ENCODE measurements at places on chromosomes 3 and 15.

DNA sequence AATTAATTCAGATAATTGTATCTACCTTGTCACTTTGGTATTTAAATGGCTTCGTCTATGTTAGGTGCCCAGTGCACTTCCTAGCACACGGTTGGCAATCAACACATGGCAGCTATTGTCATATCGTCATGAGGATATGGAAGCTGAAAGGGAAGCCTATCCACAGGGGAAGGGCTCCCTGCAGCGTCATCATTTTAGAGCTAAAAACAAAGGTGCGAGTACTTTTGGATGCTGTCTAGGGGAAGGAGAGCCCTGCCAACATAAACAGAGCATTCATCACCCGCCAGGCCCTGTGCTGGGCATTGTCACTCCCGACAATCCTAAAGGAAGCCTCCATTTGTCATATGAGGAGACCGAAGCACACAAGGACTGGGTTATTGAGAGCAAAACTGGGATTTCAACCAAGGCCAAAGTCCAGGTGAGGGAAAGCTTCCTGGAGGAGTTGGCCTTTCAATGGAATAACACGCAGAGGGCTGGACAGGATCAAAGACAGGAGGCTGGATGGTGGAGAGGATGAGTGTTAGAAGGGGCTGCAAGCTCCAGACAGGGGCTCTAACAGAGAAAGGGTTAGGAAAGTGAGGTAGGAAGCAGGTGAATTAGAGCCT, 8.0 kb upstream of the PARL start:
- DNase-seq = no peak

DNA sequence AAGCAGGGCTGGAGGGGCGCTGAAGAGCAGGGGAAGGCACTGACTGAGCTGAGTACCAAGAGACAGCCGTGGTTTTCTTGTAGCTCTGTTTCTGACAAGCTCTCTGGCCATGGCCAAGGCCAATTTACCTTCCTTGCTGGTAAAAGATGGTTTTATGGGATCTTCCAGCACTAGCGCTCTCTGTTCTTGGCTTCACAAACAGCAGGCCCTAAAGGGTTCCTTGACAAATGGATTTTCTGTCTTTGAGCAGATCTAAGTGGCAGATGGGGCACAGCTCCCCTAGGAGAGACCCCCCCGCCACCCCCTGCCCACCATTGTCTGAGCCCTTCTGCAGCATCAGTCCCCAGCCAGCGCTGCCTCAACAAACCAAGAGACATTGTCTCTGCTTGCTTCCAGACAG, 66.6 kb downstream of the GAP43 start:
- DNase-seq = no peak

GRCh38 chr3:29281344-29282241, 722 bp downstream of the RBMS3 start:
- DNase-seq = no peak

- DNase-seq = no peak
Measured at GRCh38 chr3:140270329-140270728, 335.3 kb downstream of the CLSTN2 start.

DNA sequence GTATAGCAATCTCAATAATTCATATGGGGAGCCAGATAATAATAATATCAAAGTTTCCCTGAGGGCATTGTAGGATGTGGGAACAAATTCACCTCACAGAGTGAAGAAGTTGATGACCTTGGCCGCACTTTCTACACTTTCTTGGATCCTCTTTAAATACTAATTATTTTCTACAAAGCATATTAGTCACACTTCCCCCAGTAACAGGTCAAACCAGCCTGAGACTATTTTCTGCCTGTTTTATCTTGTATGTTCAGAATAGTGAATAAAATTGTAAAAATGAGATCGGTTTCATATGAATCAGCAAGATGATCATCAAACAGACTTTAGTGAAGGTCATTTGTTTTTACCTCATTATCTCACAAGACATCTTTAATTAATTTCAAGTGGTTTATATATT, 2.3 kb upstream of the OR5K3 start:
- no peak for DNase-seq

GRCh38 chr15:45583731-45584639, 3.2 kb upstream of the BLOC1S6 start:
- no peak for DNase-seq

DNA sequence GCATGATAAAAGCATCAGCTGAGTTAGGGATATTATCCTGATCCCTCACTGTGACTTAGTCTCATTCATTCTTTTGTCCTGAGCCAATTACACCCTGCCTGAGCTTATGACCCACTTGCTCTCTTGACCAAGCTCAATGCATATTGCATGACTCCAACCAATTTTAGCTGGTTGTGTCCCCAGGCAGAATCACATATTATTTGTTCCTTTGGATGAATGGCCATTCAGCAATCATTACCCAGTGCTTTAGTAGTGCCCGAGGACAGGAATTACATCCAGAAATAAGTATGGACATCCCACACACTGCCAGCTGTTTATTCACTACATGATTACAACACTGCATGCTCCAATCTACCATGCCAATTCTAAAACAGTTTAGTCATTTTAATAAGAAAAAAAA, 322.5 kb downstream of the ZBBX start:
- DNase-seq = peak; percentile 41

- no peak for DNase-seq
Measured at GRCh38 chr15:76108021-76108723, 48.4 kb downstream of the TMEM266 start.

DNA sequence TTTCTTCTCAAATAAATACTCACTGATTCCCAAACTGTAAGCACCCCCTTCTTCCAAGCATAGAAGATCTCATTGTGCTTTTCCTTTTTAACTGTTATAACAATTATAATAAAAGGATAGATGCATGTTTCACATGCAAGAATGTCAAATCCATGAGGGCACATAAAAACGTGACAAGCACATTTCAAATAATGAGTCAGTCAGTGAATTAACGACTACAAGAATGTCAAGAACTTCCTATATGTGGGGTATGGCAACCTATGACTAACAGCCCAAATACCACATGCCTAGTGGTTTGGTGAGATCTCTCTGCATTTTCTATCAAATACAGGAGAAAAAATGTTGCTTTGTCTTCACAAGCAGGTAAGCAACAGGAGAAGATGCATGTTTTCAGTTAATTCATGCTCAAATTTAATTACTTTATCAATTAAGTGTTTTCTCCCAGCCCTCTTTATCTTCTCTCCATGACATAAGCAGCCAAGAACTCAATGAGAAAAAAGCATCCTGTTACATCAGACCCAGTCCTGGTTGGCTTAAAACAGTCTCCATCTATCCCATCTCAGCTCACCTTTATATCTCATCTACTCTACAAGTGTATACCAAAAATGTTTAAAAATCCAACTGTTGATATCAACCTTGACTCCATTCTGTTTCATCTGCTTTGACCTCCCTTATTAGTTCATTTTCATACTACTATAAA, 181.5 kb upstream of the LMCD1 start:
- DNase-seq = no peak

- DNase-seq = no peak
Measured at GRCh38 chr3:36762918-36763849, 1.2 kb downstream of the DCLK3 start.

DNA sequence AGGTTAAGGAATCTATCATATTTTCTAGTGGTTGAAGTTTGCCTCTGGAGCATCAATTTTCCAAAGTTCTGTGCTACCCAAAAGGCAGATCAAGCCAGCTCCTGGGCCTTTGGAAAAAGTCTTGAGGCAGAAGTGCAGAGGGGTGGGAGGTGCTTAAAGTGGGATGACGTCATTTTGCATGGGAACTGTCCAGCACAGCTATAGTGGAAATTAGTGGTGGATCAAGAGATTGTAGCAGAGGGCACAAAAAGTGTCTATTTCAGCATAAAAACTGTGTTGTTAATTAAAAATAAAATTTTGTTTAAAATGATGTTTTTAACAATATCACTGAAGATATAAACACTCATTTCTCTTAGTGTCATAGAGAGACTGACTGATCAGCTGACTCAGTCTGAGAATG, 221.9 kb downstream of the LRRN1 start:
- no peak for DNase-seq

- DNase-seq = no peak
Measured at GRCh38 chr15:36363335-36363734, 216.1 kb upstream of the CDIN1 start.

DNA sequence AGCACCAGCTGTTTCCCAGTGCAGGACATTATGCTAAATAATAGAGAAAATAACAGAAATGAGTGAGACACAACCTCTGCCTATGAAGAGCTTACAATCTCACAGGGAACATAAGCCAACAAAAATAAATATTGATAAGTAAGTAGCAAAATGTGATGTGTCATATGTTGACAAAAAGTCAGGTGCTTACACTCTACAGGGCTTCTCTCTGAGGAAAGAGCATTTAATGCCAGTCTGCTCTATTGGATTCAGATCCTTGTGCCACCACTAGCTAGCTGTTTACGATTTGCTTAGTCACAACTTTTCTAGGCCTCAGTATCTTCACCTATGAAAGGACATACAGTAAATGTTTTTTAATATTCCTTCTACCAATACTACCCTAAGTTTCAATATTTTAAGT, 500.9 kb upstream of the NAALADL2 start:
- no peak for DNase-seq

DNA sequence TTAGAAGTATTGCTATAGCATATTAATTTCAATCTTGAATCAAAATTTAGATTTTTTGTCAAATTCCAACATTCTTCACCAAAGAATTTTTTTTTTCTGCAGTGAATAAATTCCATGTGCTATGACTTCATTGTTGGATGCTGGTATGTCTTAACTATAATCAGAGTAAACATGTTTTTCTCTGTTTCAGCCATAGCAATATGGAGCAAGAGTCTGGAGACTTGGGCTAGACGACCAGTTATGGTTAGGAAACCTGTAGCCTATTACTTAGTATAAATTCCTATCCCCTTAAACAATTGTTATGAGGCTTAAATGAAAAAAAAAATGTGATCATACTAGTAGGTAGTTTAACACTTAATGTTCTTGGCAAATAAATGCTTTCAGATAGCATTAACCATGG, 431.9 kb upstream of the FRG2C start:
- DNase-seq = no peak

DNA sequence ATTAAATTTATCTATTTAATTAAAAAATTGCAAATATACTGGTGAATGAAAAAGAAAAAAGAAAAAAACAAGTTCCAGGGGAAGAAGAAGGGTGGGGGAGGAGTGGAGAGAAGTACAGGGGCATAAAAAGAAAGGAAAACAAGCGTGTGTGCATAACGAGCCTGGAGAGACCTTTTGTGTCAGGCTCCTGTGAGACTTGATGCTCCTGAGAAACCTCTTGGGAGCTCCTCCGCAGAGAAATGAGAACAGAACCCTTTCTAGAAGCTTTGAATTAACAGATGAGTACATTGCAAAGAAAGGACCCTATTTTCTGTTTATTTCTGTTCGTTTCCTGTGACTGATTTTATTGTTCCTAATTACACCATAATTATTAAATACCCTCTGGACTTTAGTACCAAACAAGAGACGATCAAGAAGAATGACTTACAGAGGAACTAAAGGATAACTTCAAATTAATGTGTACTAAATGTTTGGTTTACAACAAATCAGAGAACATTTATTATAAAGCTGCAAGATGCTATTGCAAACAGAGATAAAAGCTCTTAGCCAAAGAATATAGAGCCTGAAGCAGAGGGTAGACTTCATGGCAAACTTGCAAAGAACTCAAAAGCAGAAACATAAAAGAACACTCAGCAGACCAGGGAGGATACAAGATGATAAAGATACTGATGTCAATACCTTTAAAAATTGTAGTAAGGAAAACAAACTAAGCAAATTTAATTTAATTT, 74.7 kb downstream of the DPPA2 start:
- DNase-seq = no peak

DNA sequence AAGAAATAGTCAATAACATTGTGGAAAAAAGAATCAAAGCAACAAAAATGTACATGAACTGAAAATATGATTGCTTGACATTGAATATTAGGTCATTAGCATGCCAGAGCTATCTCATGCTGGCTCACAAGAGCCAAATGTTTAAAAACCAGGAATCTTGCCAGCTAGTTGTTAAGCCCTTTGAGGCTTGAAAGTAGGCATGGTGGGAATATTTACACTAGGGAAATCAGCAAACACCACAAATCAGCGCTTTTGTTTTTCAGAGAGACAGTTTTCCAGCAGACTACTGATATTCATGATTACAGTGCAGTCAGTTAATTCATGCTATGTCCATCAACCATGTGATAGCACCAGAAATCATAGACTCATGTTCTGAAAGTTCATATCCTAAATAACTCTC, 144.8 kb downstream of the ARPP21 start:
- DNase-seq = no peak

DNA sequence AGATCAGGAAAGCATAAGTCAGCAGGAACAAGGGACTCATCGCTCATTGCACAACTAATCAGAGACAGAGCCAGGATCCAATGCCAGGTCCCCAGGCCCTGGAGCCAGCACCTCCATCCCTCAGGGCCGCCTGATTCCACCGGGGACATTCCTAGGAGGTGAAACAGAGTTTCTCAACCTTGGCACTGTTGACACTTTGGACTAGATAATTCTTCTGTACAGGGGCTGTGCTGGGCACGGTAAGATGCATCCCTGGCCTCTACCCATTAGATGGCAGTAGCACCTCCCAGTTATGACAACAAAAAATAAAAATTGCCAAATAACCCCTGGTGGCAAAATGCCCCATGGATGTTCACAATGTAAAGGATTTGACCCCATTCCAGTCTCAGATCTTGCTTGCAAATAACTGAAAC, 127.7 kb downstream of the MTHFS start:
- DNase-seq = no peak

GRCh38 chr3:11050666-11051323, 58.2 kb downstream of the SLC6A1 start:
- no peak for DNase-seq

GRCh38 chr3:111604119-111604518, 9.0 kb upstream of the ZBED2 start:
- DNase-seq = no peak

DNA sequence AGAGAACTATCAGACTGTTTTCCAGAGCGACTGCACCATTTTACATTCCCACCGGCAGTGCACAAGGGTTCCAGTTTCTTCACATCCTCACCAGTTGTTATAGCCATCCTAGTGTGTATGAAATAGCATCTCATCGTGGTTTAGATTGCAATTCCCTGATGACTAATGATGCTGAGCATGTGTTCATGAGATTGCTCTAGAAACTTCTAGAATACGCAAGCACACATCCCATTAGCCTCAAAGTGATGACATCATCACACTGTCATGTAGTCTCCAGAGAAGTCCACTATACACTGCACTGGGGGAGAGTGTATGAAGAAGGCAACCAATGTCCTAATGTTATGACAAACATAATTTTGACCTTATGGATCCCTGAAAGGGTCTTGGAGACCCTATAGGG, 30.1 kb downstream of the FBLN2 start:
- no peak for DNase-seq

GRCh38 chr3:186417791-186418190, 55.8 kb upstream of the DGKG start:
- no peak for DNase-seq

- no peak for DNase-seq
Measured at GRCh38 chr15:73681856-73682599, 2.2 kb upstream of the CD276 start.

DNA sequence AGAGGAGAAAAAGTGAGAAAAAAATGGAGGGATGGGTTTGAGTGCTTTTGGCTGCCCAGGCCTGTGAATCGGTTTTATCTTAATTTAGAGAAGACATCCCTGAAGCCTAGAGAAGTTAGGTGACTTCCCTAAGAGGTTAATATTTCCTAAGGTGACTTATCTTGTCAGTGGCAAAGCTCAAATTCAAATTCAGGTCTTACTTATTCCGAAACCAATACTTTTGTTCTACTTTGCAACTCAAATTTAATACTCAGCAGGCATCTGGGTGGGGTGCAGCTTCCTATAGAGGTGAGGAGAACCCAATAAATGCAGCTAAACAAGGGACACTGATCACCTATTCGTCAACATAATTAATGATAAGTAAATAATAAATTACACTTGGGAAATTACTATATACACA, 54.9 kb upstream of the MYRIP start:
- no peak for DNase-seq

- no peak for DNase-seq
Measured at GRCh38 chr15:82648257-82649103, 1.3 kb upstream of the CPEB1 start.

All from NCI-H748 treated with DMSO at 0.1 percent for 48 hours (cell line).